ENCODE measurements at places on chromosomes 7 and 10. TPM values are rescaled to one million over a fixed set of nuclear protein-coding genes. Genes with fewer than 3 reads are reported as not detected.

Gene MEOX2
- under 0.01 TPM for total RNA-seq

Gene NKX1-2
- total RNA-seq = not detected

Gene STEAP1
- 3.9 TPM for total RNA-seq

Gene CNNM1
- total RNA-seq = 0.28 TPM

Gene NXPH1
- total RNA-seq = not detected

Gene PTF1A
- total RNA-seq = not detected

Gene GHRHR
- not detected for total RNA-seq

- DNase-seq = no peak
- H3K4me3 ChIP-seq = no peak overlapping the region
Observed at GRCh38 chr10:15316145-15316544, 54.9 kb downstream of the FAM171A1 start.

DNA sequence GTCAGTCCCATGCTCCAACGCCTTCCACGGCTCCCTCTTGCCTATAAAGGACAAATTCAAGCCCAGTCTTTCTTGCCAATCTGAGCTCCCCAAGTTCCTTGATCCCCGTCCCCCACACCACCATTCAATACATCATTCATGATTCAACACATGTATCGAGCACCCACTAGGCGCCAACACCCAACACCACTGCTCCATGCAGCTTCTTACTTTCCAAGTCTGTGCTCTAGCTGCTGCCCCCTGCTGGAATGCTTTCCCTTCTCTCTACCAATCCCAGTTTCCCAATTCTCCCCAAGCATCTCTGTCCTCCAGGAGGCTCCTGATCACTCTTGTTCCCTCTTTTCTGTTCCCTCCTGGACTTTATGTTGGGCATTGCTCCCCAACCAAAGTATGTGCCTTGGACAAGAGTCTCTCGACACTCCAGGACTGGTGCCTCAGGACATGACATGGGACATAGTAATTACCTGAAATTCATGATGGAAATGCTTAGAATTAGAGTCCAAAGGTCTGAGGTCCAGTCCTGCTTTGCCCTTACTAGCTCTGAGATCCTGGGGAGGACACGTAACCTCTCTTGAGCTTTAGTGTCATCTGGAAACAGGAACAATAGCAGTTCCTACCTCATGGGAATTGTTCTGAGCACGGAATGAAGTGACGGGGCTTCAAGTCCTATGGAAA is 172.7 kb downstream of the NEURL1 start:
- no peaks in the 10 kb centered on the region for H3K27me3 ChIP-seq
- peaks cover 25% of the 10 kb centered on the region for H3K4me1 ChIP-seq
- H3K27ac ChIP-seq = no peak overlapping the region

DNA sequence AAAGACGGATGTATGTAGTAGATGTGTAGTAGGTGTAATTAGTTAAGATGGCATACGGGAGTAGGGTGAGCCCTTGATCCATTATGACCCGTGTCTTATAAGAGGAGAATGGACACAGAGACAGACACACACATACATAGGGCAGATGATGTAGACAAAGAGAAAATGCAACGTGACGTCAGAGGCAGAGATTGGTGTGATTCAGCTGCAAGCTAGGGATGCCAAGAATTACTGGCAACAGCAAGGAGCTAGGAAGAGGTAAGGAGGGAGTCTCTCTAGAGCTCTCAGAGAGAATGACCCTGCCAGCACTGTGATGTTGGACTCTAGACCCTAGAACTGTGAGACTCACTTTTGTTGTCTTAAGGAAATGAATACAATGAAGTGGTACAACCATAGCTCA is 247.0 kb upstream of the HABP2 start:
- peaks cover 3% of the 10 kb centered on the region for H3K27me3 ChIP-seq
- peak; percentile 58 for DNase-seq
- H3K4me1 ChIP-seq = no peaks in the 10 kb centered on the region
- H3K36me3 ChIP-seq = no peaks in the 10 kb centered on the region
- no peak overlapping the region for H3K4me3 ChIP-seq

GRCh38 chr7:91789086-91789485 is 91.4 kb downstream of the MTERF1 start:
- DNase-seq = no peak
- H3K4me1 ChIP-seq = no peaks in the 10 kb centered on the region

GRCh38 chr7:102030696-102031095 is 213.3 kb downstream of the CUX1 start:
- no peak overlapping the region for H3K4me3 ChIP-seq
- H3K27me3 ChIP-seq = no peaks in the 10 kb centered on the region
- peaks cover 21% of the 10 kb centered on the region for H3K36me3 ChIP-seq
- no peaks in the 10 kb centered on the region for H3K4me1 ChIP-seq
- DNase-seq = no peak
- H3K27ac ChIP-seq = no peak overlapping the region

- DNase-seq = peak; percentile 53
- H3K4me1 ChIP-seq = peaks cover 5% of the 10 kb centered on the region
- peaks cover 13% of the 10 kb centered on the region for H3K36me3 ChIP-seq
- no peak overlapping the region for H3K4me3 ChIP-seq
- no peaks in the 10 kb centered on the region for H3K27me3 ChIP-seq
- H3K27ac ChIP-seq = peak overlapping the region; percentile 23
Observed at GRCh38 chr10:127349737-127350136, 153.3 kb upstream of the INSYN2A start.

DNA sequence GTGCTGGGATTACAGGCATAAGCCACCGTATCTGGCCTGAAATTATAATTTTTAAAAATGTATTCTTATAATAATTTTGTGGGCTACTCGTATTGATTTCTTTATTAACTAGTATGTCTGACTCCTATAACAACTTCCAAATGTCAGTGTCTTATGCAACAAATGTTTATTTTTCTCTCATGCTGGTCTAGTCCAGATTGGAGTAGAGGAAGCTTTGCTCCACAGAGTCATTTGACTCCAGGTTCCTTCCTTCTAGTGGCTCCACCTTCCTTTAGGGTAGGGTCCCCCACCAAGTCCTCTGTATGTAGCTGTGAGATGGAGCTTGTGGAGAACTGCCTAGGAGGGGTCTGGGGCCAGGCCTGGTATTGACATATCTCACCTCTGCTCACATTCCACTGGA is 8.7 kb downstream of the CEP55 start:
- H3K27ac ChIP-seq = no peak overlapping the region
- H3K27me3 ChIP-seq = no peaks in the 10 kb centered on the region
- no peak for DNase-seq
- H3K36me3 ChIP-seq = no peaks in the 10 kb centered on the region
- no peak overlapping the region for H3K4me3 ChIP-seq

GRCh38 chr7:155753446-155753965 is 58.8 kb downstream of the SHH start:
- H3K4me3 ChIP-seq = no peak overlapping the region
- no peak overlapping the region for H3K27ac ChIP-seq
- H3K4me1 ChIP-seq = 0 out of 2 replicates have a peak, but pooled peaks cover 2% of the 10 kb centered on the region
- H3K27me3 ChIP-seq = no peaks in the 10 kb centered on the region

GRCh38 chr10:49389361-49389933 is 6.4 kb downstream of the DRGX start:
- H3K27me3 ChIP-seq = peaks cover 32% of the 10 kb centered on the region
- no peak overlapping the region for H3K27ac ChIP-seq
- no peak overlapping the region for H3K4me3 ChIP-seq
- DNase-seq = no peak
- no peaks in the 10 kb centered on the region for H3K36me3 ChIP-seq

DNA sequence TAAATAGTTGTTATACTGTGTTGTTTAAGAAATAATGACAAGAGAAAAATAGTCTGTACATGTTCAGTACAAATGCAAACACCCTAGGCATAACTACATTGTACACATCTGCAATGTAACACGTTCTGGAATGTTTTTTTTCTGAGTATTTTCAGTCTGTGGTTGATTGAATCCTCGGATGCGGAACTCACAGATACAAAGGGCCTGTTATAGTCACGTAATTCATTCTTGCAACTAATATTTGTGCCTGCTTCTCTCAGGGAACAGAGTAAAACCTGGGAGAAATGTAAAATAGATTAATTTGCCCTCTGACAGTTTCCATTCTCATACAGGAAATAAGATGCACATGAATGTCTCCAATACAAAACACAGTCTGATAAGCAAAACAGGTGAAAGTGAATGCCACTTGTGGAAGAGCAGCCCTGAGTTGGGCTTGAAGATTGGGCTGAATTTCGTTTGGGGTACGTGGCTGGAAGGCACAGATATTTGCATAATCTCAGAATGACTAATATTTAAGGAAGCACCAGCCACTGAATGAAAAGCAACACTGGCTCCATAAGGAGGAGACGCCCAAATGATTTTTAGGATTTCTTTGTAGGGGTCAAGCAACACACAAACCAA is 19.1 kb downstream of the DENND2A start:
- no peak overlapping the region for H3K4me3 ChIP-seq
- no peak overlapping the region for H3K27ac ChIP-seq
- peaks cover 14% of the 10 kb centered on the region for H3K36me3 ChIP-seq
- peaks cover 14% of the 10 kb centered on the region for H3K4me1 ChIP-seq
- DNase-seq = peak; percentile 55

- H3K36me3 ChIP-seq = peaks cover 7% of the 10 kb centered on the region
- H3K27me3 ChIP-seq = no peaks in the 10 kb centered on the region
- peak; percentile 27 for DNase-seq
- no peak overlapping the region for H3K27ac ChIP-seq
Observed at GRCh38 chr10:72883861-72884260, 9.7 kb upstream of the OIT3 start.

DNA sequence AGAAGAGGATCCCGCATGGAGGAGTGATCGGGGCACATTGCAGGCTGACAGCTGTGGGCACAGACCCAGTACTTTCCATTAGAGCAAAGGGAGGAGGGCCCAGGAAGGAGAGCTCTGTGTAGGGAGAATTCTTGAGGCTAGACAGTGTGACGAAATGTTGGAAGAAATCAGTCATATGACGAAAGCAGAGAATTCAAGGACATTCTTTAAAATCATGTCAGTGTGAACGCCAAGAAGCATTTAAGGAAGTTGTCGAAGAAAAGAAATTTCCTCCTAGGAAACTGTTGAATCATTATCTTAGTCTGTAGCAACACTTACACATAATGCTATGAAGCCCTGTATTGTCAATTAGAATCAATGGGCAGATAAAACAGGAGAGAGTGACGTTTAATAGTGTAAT is 191.3 kb upstream of the ADARB2 start:
- H3K27me3 ChIP-seq = no peaks in the 10 kb centered on the region
- H3K36me3 ChIP-seq = no peaks in the 10 kb centered on the region
- DNase-seq = no peak
- H3K4me1 ChIP-seq = no peaks in the 10 kb centered on the region

GRCh38 chr7:153276394-153276793 is 516.8 kb downstream of the ACTR3B start:
- H3K27me3 ChIP-seq = no peaks in the 10 kb centered on the region
- no peaks in the 10 kb centered on the region for H3K36me3 ChIP-seq
- DNase-seq = no peak
- H3K27ac ChIP-seq = no peak overlapping the region

DNA sequence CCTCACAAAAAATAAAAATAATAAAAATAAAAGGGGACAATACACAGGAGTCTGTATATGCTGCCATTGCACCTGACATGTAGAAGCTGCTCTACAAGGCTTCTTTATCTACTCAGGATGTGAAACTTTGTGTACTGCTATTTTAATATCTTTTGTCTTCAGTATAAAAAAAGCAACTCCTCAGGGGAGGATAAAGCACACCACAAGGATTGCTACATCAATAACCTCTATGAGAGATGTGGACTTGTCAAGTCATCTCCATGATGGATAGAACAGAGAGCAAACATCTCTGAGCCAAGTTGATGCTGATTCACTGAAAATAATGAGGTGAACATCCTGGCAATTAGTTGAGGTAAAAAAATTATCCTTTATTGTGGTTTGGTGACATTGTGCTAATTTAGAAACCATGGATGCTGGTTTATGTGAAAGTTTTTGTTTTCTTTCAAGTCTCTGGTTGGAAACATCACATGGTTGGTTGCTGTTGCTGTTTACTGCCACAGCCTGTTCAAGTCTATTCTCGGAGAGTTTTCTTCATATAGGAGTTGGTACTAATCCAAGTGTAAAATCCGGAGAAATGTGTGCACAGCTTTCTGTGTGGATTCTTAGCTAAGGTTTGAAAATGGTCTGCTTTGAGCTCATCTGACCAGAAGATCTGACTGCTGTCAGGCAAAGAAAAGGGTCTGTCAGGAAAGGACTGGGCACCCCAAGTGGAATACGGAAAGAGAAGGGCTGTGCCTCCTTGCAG is 1.5 kb upstream of the HECW1 start:
- no peaks in the 10 kb centered on the region for H3K36me3 ChIP-seq
- no peak for DNase-seq
- peaks cover 51% of the 10 kb centered on the region for H3K27me3 ChIP-seq
- H3K4me1 ChIP-seq = peaks cover 4% of the 10 kb centered on the region

DNA sequence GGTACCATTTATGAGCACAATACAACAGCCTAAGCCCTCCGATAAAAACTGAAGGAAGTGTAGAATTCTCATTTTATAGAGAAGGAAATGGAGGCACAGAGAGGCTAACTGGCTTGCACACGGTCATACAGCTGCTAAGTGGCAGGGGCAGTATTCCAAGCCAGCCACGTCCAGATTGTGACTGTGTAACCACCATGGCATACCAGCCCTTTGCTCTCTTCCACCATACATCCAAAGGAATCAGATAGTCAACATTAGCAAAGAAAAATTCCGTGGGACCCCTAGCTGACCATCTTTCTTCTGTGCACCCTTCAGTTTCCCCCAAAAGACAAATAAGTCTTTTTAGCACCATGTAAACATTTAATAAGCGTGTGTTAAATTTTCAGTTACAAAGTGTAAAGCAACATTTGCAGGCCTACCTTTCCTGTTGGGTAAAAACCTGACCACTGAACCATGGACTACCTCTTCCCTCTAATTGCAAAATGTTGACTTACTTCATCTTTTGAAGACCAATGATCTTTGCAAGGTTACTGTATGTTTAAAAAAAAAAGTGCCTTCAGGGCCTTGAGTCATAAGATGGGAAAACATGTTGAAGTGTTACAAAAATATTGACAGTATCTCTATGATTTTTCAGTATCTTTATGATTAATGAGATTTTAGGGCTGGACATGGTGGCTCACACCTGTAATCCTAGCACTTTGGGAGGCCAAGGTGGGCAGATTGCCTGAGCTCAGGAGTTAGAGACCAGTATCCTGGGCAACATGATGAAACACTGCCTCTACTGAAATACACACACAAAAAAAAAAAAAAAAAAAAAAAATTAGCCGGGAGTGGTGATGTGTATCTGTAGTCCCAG is 24.3 kb upstream of the PDZD8 start:
- H3K4me3 ChIP-seq = no peak overlapping the region
- no peaks in the 10 kb centered on the region for H3K36me3 ChIP-seq
- DNase-seq = no peak
- no peaks in the 10 kb centered on the region for H3K27me3 ChIP-seq

- no peaks in the 10 kb centered on the region for H3K36me3 ChIP-seq
- no peaks in the 10 kb centered on the region for H3K27me3 ChIP-seq
- H3K4me3 ChIP-seq = no peak overlapping the region
- no peaks in the 10 kb centered on the region for H3K4me1 ChIP-seq
- no peak overlapping the region for H3K27ac ChIP-seq
Observed at GRCh38 chr7:91046322-91047089, 217.7 kb upstream of the FZD1 start.

GRCh38 chr7:135759532-135759931 is 10.9 kb upstream of the FAM180A start:
- DNase-seq = no peak
- H3K36me3 ChIP-seq = no peaks in the 10 kb centered on the region
- H3K4me3 ChIP-seq = no peak overlapping the region
- peaks cover 17% of the 10 kb centered on the region for H3K4me1 ChIP-seq
- H3K27ac ChIP-seq = no peak overlapping the region
